NCI-H748 treated with DMSO at 0.1 percent for 48 hours (cell line): ENCODE measurements at places on chromosomes 6 and 20.
A peak's percentile ranks its signal among the peaks of the same experiment; 100 is the strongest.

DNA sequence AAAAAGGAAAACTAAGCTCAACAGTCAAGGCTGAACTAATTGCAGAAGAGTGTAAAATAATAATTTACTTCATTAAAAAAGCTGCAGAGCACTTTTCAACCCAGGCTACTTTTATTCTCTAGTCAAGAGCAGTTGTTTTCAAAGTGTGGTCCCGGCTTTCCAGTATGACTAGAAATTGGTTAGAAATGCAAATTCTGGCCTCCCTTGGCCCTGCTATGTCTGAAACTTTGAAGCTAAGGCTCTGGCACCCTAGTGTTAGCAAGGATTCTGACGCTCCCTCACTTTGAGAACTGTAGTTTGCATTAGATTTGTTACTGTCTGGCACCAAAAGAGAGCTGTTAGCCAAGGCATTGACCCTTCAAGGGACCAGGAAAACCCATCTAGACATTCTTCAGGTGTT is 9.5 kb upstream of the NXT1 start:
- no peak for DNase-seq

DNA sequence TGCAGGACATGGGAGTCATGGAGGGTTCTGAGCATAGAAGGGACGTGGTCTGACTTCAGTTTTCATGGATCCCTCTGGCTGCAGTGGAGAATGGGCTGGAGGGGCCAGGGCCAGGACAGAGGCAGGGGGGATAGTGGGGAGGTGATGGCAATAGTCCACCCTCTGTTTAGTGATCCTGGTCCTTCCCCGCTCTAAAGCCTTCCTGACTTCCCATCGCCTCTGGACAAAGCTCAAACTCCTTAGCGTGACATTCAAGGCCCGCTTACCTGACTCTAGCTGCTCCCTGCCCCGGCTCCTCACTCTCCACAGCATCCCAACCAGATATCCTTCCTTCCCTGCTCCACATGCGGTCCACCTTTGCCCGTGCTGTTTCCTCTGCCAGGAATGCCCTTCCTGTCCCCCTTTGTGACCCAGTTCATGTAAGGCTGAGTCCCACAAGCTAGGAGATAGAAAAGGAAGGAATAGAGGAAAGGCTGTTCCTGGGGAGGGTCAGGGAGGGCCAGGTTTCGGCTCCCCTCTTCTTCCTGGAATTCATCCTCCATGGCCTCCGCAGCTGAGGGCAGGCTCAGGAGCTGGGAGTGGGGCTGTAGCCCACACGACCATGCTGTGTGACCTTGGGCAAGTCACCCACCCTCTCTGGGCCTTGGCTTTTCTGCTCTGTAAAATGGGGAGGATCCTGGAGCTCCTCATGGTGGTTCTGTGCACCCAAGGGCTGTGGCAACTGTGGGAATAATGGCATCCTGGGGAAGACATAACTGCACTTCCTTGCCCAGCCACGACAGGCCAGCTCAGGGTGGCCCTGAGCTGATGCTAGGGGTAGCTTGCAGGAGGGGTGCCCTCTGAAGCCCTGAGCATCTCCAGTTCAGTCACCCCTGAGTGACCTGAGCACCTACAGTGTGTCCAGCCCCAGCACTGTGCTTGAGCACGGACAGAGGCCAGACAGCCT is 116.1 kb downstream of the CEBPB start:
- no peak for DNase-seq

- peak; percentile 33 for DNase-seq
These were observed 568.9 kb upstream of the CITED2 start for GRCh38 chr6:139943391-139943790.

- DNase-seq = no peak
These were observed 70.8 kb downstream of the PSMG4 start for GRCh38 chr6:3329393-3330051.

- no peak for DNase-seq
These were observed 103.6 kb upstream of the KCNK16 start for GRCh38 chr6:39426073-39426456.

- no peak for DNase-seq
These were observed 78.8 kb downstream of the FOXF2 start for GRCh38 chr6:1468126-1468525.

- DNase-seq = no peak
These were observed 49.2 kb downstream of the GOPC start for GRCh38 chr6:117553142-117553541.

DNA sequence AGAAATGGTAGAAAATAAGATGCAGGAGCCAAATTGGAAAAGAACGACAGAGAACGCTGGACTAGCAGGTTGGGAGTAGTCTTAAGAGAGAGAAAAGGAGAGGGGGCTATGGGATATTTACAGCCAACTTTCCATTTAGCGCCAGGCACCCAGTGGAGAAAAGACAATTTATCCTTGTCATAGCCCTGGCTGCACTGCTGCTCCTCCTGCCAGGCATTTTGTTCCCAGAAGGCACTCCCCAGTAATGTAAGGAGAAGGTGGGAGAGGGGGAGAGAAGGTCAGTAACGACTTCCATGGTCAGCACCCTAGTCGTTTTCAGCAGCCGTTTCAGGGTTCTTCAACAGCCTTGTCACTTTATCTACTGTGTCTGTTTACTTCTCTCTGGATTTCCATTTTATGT is 159.0 kb downstream of the TRMT11 start:
- no peak for DNase-seq

DNA sequence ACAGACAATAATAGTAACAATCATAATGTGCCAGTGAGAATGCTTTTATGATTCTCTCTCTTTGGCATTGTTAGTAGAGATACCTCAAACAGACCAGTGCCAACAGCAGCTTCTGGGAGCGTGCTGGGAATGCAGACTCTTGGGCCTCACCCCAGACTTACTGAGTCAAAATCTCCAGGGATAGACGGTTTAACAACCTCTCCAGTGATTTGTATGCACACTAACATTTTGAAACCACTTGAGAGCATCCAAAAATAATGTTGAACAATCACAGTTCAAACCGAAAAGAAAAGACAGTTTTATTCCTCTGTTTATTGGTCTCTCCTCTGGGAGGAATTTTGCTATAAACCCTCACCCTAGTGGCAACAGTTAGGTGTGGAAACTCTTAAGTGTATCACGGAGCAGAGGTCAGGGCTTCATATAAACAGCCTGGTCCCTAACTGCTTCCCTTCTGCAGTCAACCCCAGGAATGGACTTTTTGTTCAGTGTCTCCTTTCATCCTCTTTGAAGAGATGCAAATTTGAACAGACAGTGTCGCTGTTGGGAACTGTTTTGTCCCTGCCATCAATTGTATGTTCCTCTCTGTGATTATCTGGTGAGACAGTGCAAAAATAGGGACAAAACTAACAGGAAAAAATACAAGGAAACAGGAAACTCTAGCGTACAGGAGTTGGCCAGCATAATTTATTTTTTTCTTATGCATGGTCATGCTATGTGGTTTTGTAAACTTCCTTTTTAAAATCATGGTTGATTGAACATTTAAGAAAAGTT is 162.4 kb upstream of the BTBD3 start:
- peak; percentile 32 for DNase-seq

DNA sequence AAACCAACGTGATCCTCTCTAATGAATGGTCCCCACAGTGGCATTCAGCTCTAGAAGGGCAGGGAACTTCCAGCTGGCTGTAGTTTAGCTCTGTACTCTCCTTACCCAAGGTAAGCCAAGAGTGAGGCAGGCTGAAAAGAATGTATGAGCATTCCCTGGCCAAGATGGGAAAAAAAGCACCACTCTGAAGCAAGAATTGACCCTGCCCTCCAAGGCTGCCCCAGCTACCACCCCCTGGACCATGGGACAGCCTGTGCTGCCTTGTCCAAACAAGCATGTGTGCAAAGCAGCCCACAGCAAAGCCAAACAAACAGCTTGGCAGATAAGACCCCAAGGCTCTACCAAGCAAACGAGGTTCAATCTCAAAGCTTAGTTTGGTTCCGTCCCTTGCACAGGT is 73.9 kb downstream of the GFOD1 start:
- no peak for DNase-seq

DNA sequence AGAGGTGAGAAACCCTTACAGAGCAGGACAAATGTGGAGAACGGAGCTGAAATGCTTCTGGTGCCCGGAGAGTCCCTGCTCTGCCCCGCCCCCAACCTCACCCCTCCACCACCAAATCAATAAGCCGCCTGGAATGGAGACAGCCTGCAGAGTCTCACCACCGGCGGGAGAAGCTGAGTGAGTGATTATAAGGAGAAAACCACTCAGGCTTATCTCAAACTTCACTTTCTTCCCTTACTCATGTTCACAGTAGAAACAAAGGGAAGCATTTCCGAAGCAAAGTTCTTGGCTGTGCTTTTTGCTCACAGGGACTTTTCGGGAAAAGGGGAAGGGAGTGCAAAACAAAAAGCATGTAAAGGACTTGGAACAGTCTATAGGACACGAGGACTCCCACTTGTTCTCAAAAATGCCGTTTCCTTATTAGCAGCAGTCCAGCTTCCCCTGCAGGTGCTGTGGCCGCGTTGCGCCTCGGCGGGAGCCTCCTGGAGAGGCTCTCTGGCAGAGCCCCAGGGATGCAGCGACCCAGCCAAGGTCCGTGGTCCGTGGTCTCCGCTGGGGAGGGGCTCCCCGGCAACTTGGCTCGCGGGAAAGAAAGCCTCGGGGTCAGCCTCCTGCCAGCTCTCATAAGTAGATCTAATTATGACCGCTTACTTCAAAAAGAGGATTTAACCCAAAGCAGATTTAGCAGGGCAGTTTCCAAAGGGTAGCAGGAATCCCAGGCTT is 64.8 kb upstream of the TMEM30A start:
- no peak for DNase-seq

GRCh38 chr20:51500311-51500710 is 42.2 kb downstream of the NFATC2 start:
- no peak for DNase-seq
